Esophagus muscularis mucosa (tissue), 4 donors: ENCODE measurements at places on chromosomes 7 and 10. TPM values are rescaled to one million over a fixed set of nuclear protein-coding genes. Genes with fewer than 3 reads are reported as not detected.

Gene IDI2
- total RNA-seq: not detected

Gene GDF2
- total RNA-seq: not detected

Gene TMEM26
- total RNA-seq: 0.17 TPM

Gene CNPY1
- not detected for total RNA-seq

DNA sequence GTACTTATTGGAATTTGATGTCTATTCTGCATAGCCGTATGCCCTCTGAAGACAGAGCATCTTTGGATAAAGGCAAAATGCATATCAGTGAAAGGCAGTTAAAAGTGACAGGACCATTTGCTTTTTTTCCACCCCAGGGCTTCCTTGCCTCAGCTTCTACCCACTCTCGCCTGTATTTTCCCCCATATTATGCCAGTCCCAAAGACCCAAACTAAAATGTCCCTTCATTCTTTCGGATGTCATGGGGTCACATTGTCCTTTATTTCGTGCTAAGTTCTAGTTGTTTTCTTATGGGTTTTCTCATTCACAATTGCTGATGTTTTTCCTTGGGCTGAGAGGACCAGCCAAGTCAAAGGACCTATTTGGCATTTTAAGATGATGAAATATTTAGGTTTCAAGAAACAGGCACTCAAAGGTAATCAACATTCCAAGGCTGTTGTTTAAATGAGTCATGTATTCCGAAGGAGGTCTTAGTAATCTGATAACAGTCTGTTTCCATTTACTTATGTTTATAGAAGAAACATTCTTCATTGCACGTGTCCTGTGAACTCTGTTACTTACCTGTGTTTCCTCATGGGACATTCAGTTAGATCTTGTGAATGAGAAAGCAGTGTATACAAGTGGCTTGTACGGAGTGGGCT, 74.1 kb downstream of the DNAH11 start:
- H3K27ac ChIP-seq: peak overlapping the region; percentile 10
- DNase-seq: no peak

GRCh38 chr7:138895679-138896078, 85.5 kb downstream of the KIAA1549 start:
- H3K36me3 ChIP-seq: no peaks in the 10 kb centered on the region
- H3K27ac ChIP-seq: no peak overlapping the region
- DNase-seq: no peak
- no peaks in the 10 kb centered on the region for H3K27me3 ChIP-seq

GRCh38 chr7:381211-382042, 91.5 kb downstream of the FOXL3 start:
- H3K4me3 ChIP-seq: no peak overlapping the region
- peaks cover 14% of the 10 kb centered on the region for H3K4me1 ChIP-seq
- H3K36me3 ChIP-seq: no peaks in the 10 kb centered on the region
- no peaks in the 10 kb centered on the region for H3K27me3 ChIP-seq
- no peak overlapping the region for H3K27ac ChIP-seq

DNA sequence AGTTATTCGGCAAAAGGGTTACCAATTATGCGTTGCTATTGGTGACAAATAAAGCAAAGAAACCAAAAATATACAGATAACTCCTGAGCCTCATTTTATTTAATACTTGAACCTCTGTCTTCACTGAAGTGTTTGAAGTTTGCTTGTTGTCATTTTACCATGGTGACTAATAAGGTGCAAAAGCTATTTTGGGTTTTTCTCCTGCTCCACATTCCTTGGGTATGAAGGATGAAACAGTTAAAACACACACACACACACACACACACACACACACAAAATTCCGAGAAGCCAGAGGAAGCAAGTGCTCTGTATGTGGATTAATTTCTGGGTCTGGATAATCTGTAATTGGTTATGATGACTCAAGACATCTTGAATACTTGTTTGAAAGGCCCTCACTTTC, 246.5 kb downstream of the COBL start:
- peaks cover 16% of the 10 kb centered on the region for H3K4me1 ChIP-seq
- H3K36me3 ChIP-seq: no peaks in the 10 kb centered on the region
- peak; percentile 26 for DNase-seq
- H3K27me3 ChIP-seq: no peaks in the 10 kb centered on the region

GRCh38 chr7:42910306-42910705, 1.6 kb downstream of the C7orf25 start:
- no peak overlapping the region for H3K4me3 ChIP-seq
- DNase-seq: no peak
- peaks cover 17% of the 10 kb centered on the region for H3K4me1 ChIP-seq
- no peak overlapping the region for H3K27ac ChIP-seq
- H3K27me3 ChIP-seq: no peaks in the 10 kb centered on the region
